Ecto neural progenitor cell (in vitro differentiated cells): ENCODE measurements at places on chromosomes 16 and 17.

DNA sequence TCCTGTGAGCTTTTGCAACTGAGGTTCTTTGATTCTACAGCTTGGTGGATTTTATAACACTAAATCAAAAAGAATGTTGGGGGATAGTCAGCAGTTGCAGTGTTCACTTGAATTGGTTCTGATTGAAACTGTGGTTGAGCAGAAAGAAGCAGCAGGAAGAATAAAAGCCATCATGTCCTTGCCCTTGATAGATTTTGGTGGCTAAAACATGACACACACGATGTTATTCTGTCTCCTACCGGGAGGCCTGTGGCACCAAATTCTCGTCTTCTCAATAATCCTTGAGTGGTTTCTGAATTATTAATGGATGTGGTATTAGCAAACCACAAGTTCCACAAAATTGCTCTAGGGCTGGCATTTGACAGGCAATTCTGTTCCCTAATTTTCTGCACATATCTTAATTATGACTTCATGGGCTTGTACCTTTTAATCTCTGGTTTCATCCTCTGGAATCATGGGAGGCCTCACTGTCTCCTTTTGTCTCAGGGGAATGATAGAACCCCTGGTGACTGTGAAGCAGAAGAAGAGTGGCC, 338.2 kb downstream of the SNX29 start:
- no peak for DNase-seq

GRCh38 chr16:80144191-80144590, 396.6 kb upstream of the DYNLRB2 start:
- DNase-seq, result peak; percentile 7

DNA sequence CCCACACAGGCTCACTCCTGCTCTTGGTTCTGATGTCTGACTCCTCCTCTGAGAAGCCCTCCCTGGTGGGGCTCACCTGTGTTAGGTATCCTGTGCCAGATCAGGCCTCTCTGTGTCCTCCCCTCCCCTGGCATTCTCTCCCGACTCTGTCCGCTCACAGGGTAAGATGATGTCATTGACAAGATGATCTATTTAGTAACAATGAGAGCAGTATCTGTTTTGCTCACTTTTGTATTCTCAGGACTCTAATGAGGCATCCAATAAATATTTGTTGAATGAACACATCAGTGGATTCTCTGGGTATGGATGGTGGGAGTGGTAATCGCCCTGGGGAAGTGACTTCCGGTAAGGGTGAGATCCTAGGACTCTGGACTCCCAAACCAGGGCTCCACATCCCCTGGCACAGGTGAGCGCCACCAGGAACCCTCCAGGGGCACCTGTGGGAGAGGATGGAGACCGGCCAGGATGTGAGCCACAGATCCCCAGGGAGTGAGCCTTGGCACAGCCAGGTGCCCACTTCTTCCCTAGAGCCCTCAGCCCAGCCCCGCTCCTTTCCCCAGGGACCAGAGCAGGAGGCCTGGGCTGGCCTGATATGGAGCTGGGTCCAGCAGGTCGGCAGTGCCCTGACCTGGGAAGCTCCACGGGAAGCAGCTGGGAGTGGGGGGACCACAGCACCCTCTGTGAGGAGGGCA, 5.4 kb upstream of the HAP1 start:
- DNase-seq, result no peak

DNA sequence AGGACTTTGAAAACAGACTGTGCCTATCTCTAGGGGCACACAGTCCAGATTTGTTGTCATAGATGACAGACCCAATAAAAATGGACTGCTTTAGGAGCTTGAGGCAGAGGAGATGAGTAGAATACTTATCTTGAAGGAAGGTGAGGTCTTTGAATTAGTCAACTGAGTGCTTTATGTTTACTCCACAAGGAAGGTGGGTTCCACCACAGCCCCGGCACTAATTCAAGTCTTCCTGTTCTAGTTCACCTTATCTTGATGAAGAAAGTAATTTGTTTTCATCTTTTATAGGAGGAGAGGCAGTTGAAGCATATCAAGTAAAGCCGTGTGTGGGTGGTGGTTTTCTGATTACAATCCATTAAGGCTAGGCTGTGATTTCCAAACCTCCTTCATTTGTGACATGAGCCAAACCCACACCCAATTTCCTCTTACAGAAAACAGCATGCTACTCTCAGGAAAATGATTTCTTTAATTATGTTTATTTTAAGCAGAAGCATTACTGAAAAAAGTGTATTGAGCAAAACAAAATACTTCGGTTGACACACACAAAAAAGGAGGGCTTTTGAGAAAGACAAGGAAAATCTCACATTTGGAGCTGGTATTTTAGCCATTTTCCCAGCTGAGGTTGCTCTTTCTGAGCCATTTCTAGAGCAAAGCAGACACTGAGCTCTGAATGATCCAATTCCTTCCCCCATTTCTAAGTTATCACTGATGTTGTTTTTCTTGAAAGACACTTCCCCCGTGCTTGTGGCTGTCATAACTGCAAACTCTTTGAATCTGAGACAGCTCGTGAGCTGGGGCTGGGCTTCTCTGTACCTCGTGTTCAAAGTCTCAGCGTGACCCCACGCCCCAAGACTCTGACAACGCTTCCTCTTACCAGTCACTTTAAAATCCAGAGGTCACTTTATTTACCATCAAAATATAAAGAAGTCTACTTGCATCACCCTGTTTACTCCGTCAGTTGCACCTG, 35.4 kb downstream of the CDRT15 start:
- DNase-seq, result no peak

GRCh38 chr17:3532106-3532858, 25.3 kb downstream of the TRPV3 start:
- peak; percentile 49 for DNase-seq

DNA sequence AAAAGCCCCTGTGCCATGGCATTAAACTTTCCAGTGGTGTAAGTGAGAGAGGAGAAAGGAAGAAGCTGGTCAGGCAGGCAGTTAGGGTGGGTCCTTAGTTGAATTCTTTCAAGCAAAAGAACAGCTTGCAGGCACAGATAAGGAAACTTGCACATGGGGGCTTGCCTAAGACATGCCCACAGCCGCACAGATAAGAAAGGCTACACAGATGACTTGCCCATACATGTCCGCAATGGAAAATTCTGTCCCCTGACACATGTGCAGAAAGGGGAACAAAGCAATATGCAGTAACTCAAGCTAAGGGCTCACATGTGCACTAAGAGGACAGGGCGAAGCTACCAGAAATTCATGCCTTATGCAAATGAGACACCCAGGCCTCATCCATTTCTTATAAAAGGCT, 69.9 kb downstream of the GSG1L start:
- peak; percentile 24 for DNase-seq

- no peak for DNase-seq
Measured at GRCh38 chr17:33970279-33970678, 284.8 kb upstream of the CCL2 start.

DNA sequence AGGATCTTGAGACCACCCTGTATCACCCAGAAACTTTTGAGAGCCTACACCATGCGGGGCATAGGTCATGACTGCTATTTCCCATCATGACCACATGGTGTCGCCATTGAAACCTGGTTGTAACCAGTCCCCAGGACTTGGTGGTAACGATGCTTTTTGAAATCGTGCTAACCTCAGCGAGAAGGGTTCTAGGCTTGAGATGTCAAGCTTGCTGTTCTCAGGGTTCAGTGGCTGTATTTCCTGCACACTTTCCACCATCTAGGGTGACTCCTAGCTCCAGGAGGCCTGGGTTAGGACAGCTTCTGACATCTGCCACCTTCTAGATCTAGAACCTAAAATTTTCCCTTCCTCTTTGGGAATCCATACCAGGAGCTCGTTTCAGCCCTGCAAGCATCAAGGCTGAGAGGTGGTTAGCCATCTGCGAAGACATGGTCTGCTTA, 13.0 kb upstream of the SPNS3 start:
- peak; percentile 79 for DNase-seq

- DNase-seq, result no peak
Measured at GRCh38 chr16:57115168-57115513, 22.8 kb downstream of the CPNE2 start.

- no peak for DNase-seq
Measured at GRCh38 chr17:68356520-68356919, 65.2 kb downstream of the ARSG start.

GRCh38 chr17:52158450-52159042, at the start of gene CA10:
CA10 (minus strand) TSS chr17:52158714.
- peak; percentile 74 for DNase-seq

- no peak for DNase-seq
Measured at GRCh38 chr17:20981046-20981920, 61.5 kb downstream of the USP22 start.

GRCh38 chr16:4976079-4976478, 17.9 kb downstream of the SEC14L5 start:
- DNase-seq, result no peak

- peak; percentile 63 for DNase-seq
Measured at GRCh38 chr16:86286991-86287663, 223.2 kb upstream of the FOXF1 start.

DNA sequence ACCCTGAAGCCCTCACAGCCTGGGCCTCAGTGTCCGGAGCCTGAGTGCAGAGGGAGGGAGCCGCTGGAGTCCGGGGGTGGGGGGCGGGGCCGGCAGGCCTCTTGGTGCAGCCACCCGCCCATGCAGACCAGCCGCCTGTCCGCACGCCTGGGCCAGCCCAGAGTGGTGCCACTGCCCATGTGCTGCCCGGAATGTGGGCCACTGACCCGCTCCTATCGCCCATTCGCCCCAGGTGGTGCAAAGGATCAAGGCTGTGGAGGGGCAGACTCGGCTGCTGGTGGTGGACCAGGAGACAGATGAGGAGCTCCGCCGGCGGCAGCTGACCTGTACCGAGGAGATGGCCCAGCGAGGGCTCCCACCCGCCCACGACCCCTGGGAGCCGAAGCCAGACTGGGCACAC, 2.6 kb downstream of the NHERF2 start:
- no peak for DNase-seq

GRCh38 chr17:73470316-73470826, 158.6 kb upstream of the CDC42EP4 start:
- no peak for DNase-seq

DNA sequence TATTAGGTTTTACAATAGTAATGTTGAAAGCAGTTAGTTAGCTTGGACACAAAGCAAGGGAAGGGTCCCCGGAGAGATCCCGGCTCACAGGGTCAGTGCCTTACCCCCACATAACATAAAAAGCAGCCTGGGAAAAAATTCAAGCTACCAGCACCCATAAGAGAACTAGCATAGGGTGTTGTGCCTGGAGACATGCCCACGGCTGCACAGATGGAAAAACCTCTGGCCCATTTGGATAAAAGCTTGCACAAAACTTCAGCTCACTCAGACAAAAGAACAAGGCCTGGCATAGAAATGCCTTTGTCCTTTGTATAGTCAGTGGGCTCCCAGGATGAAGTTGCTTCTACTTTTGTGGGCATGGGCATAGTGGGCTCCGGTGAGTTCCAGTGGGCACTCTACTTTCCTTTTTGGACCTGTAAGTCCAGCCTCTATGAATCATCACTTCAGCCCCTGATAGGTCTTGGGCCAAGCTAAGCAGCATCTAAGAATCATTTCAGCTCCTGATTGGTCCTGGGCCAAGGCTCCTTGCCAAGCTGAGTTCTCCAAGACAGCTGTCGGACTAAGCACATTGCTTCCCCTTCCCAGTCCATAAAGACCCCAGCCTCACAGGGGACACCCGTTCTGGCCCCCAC, 1.3 kb upstream of the RDM1 start:
- no peak for DNase-seq

- no peak for DNase-seq
Measured at GRCh38 chr17:82090549-82091263, 7.3 kb downstream of the FASN start.

GRCh38 chr17:34562387-34562786, 17.0 kb upstream of the TMEM132E start:
- no peak for DNase-seq

GRCh38 chr16:69845181-69845580, 83.0 kb downstream of the WWP2 start:
- DNase-seq, result no peak

DNA sequence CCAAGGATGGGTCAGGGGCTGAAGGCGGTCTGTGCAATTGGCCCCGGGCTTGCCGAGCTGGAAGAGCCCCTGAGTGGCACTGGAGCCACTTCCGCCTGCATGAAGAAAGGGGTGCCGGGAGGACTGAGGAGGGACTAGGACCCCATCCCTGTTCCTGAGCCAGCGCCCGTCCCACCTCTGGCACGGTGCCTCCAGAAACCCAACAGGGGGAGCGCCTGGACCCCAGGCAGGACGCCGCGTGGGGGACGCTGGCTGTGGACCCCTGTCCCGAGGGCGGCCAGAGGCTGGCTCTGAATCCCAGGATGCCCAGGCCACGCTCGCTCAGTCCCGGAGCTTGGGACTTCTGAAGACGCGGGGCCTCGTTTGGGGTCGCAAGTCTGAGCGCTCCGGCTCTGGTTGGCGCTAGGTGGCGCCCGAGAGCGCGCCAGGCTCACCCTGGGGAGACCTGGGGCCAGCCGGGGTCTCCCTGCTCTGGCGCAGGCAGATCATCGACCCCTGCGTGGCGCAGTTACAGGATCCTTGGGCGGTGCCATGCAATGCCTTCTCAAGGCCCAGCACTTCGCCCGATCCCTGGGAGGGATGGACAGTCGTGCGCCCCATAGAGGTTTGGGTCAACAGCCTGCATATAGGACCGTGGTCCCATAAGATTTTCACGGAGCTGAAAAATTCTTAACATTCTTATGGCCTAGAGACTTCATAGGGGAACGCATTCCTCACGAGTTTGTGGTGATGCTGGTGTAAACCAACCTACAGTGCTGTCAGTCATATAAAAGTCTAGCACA, 58.5 kb upstream of the CREBBP start:
- peak; percentile 89 for DNase-seq

- no peak for DNase-seq
Measured at GRCh38 chr16:568401-569258, 1.1 kb upstream of the PIGQ start.

- no peak for DNase-seq
Measured at GRCh38 chr17:65103896-65104295, 33.3 kb upstream of the RGS9 start.

DNA sequence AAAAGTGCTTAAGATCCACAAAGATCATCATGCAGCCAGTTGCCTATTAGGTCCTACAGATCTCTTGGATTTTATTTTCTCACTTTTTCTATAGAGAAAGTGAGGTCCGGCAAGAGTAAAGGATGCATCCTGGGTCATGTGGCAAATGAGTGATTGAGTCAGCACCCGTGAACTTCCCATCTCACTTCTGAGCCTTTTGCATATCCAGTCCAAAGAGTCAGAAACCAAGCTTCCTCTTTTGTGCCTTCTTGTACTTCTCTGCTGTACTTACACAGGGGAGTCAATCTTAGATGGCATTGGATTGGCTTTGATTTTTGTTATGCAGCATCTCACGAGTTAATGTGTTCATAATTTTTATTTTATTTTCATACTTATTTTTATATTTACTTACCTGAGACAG, 114.2 kb upstream of the IRX5 start:
- no peak for DNase-seq
